CD4-positive, alpha-beta T cell treated with Interleukin-12 subunit alpha and Interleukin-12 subunit beta, for 1 hour (primary cell): ENCODE measurements at places on chromosomes 12 and 14.

DNA sequence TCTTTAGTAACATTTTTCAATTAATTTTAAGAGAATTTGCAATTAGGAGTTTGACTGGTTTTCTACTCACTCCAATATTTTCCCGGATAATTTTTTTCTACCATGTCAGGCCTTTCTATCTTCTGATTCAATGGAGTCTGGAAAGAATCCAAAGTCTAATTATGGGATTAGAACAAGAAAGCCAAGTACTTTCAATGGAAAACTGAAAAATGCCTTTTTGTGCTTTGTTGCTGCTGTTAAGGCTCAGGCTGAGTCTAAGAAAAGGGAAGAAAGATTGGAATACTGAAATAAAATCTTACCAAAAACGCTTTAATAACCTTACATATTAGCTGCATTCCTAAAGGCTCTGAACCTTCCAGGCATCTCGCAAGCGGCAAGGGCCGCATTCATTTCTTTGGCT lies 24.4 kb upstream of the DHRS4 start:
- no peak for DNase-seq

- DNase-seq = no peak
Measured at GRCh38 chr14:22748631-22749068, 17.8 kb upstream of the OXA1L start.

GRCh38 chr14:42961509-42961908 lies 1354.8 kb downstream of the LRFN5 start:
- DNase-seq = no peak

DNA sequence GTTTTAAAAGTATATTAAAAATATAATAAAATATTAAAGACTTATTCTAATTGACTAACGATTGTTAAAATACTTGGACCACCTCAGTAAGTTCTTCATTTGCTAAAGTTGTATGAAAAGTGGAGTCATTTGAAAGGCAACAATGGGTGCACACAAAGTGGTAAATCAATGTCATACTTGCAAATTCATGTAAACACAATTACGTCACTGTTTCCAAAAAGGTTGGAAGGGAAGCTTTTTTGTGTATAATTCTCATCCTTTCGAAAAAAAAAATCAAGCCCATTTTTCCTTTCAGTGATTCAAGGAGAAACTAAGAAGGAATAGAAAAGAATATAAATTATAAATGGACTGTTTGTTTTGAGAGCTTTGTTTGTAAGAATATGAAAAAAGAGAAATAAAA lies 166.2 kb downstream of the PIK3C2G start:
- no peak for DNase-seq

DNA sequence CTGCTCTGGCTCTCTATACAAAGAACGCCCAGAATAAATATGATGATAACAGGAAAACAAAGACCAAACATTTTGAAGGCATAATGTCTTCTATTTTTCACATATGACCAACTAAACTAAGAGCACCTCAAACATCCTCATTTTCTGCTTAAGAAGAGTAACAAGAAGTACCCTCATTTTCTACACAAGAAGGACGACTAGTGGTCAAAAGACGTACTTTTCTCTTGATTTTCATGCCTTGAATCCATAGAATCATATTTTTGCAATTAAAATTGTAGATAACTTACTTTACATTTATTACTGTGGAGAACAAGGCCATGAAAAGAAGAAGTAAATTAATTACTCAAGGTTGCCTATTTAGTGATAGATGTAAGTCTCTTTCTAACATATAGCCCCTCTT lies 358.6 kb downstream of the DUSP6 start:
- DNase-seq = no peak

DNA sequence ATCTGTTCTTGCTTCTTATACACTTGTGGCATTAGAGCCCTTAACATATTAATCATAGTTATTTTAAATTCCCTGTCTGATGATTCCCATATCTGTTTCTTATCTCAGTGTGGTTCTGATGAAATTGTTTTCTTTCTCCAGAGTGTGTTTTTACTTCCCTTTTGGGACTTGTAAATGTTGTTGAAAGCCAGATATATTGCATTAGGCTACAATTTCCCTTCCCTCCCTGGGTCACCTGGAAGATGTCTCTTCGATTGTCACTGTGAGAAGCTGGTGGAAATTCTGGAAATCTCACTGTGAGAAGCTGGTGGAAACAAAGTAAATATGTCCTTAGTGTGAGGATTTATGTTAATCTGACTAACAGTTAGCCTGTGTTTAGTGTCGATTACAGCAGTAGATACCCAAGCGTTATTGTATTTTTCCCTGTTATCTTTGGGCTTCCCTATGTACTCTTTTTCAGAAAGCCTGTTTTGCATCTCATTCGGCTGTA lies 717.3 kb downstream of the TRHDE start:
- no peak for DNase-seq

GRCh38 chr14:82075566-82075965 lies 541.9 kb upstream of the SEL1L start:
- DNase-seq = no peak

DNA sequence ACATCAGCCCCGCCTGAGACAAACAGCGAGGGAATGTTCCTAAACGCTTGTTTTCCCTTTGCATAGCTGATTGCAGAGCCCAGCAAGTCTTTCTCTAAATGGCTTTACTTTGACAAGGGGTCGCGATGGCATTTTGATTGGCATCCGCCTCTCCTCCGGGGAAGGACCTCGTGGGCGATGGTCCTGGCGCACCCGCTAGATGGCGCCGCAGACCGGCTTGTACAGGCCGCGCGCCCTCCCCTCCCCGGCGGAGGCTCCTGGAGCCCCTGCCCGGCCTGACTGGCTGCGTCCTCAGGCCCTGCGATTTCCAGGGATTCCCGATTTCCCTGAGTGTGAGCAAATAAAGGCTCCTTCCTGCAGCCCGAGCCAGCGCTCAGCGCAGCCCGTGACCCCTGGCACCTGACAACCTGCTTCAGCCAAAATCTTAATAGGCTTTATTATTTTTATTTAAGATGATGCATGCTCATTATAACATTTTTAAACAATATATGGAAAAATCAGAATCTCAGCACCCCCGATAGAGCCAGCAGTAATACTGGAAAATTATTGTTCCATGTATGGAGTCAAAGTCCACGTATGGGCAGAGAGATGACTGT lies 468.3 kb downstream of the AACS start:
- DNase-seq = no peak

DNA sequence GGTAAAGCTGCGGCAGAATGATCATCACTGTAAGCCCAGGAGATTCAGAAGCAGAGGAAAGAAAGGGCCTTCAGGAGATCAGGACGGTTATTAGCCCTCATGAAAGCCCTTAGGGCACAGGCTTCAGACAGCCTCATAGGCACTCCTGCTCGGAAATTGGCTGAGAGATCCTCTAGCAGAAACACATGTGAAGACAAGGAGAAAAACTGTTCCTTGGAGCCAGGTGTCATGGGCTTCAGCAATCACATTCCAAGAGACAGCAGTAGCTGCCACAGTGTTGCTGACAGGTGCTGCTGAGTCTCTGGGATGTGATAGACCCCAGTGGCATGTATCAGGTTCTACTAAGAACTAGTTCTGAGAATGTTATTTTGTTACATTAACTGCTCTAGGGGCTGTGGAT lies 88.8 kb upstream of the DYRK2 start:
- DNase-seq = no peak

GRCh38 chr14:86770186-86770585 lies 1222.8 kb downstream of the GALC start:
- no peak for DNase-seq

GRCh38 chr12:127133675-127134335 lies 1133.2 kb upstream of the TMEM132C start:
- no peak for DNase-seq
